ENCODE measurements at places on chromosomes 7 and 10. TPM values are rescaled to one million over a fixed set of nuclear protein-coding genes. Genes with fewer than 3 reads are reported as not detected.

Gene TBX20
- total RNA-seq: not detected

Gene SEMA3A
- total RNA-seq: 8.1 TPM

GRCh38 chr10:20885678-20886077 lies 11.4 kb downstream of the NEBL start:
- DNase-seq: no peak

DNA sequence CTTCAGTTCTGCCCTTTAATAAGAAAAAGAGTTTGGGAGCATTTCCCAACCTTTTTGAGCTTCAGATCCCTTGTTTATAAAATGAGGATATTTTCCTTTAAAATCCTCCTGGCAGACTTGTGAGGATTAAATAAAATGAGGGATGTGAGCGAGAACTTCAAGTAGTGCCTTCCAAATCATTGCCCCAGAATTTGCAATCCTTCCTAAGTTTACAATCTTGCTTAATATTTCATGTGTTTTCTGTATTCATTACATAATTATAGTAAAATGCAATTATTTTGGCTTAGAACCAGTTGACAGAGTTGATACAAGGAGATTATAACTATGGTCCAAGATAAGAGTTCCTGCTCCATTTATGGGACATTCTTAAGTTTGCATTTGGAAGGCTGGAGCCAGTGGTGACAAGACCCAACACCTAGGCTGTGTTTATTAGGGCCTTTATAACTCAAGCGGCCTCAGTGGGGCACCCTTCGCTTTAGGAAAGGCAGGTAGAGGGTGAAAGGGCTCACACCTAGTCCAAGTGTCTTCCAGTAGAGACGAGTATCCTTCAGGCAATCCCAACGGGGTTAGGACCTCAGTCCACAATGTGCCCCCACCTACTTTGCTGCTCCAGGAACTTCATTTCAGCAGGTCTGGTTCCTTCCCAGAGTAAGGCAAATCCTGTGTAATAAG lies 317.5 kb downstream of the WDR11 start:
- no peak for DNase-seq

DNA sequence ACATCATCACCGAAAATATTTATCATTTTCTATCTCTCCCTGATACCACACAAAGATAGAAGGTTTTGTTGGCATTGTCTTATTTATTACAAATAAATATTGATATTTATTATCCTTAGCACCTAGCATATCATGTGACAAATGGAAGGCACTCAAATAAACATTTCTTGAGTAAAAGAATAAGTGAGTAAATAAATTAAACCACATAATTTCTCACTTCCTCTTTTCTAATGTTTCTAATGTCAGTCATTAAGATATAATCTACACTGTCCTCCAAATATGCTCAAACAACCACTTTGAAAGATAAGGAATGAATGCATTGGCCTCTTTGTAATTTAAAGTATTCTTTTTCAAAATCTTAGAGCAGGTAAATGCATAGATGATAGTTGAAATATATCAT lies 1027.8 kb upstream of the LRRTM3 start:
- DNase-seq: no peak

- DNase-seq: no peak
Measured at GRCh38 chr10:78706726-78707540, 361.8 kb upstream of the ZMIZ1 start.

- no peak for DNase-seq
Measured at GRCh38 chr7:14835384-14835783, 67.2 kb downstream of the DGKB start.

DNA sequence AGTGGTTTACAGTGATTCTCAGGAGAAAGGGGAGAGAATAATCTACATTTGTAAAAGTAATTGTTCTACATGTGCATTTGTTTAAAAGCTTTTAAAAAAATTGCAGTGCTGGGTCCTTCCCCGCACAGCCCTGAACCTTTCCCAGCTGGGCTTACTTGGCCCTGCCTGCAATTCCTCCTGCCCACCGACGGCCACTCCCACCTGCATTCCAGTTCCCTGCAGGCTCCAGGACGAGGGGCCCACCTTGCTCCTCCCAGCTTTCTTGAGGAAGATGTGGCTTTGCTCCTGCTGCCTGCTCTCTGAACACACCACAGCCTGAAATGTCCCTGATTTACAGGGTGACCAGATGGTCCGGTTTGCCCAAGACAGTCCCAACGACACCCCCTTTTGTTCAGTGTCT lies 222.7 kb downstream of the PRPF18 start:
- DNase-seq: no peak

- no peak for DNase-seq
Measured at GRCh38 chr7:64515330-64515729, 47.5 kb downstream of the ZNF680 start.

DNA sequence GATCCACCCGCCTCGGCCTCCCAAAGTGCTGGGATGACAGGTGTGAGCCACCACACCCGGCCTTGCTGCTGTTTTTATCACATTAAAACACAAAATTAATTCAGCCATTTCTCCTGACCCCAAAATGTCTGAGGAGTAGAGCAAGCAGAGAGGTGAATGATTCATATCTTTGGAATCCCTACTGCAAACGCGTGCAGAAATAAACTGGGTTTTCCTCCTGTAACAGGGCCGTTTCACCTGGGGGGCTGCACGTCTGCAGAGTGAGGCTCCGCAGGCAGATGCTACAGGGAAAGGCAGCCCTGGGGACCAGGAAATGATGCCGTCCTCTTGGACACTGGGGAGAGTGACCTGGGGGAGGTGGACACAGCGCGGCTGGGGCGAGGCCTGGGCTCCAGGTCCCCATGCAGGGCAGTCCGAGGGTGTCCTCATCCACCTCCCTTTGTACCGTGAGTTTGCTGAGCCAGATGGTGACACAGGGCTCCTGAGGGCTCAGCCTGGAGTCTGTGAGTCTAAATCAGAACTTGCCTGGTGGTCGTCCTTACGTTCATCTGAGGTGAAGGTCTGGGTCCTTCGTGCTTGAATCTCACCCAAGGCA lies 41.9 kb downstream of the PDGFA start:
- no peak for DNase-seq

DNA sequence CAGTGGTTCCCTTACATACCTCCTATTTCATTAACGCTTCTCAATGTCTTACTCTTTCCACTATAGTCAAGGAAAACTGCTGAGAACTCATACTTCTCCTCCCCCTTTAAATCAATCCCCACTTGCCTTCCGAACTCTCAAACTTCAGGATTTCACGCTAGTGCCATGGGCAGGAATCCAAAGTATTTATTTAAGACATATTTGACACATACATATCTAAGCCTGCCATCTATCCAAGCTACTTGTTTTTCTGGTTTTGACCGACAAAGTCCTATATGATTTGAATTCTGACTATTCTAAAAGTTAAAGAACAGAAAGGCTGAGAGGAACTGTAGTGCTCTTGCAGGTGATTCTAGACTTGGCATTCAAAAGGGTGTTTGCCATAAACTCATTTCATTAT lies 51.8 kb downstream of the CCDC6 start:
- no peak for DNase-seq

DNA sequence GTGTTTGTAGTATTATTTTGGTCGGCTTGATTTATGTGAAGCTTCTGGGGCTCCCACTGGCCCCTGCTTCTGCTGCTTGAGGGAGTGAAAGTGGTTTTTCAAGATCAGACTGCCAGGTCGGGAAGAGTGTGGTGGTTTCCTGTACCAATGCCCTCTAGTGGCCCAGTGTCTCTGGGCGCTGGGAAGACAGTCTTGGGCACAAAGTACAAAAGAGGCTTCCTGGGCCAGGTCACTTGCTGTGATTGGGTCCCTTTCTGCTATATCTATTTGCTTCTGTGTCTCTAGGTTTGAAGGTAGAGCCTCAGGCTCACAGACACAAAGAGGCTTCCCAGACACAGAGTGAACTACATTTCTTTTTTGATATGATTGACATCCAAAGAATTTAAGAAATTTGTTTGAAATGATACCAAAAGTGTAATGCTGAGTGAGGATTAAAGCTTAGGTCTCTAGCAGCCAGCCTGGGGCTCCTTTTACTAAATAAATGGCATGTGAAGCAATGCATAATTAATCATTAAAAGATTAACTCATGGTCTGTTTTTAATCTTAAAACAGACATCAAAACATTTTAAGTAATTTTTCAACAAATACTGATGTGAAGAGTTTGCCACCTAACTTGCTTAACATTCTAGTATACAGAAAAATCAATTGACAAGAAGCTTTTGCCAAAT lies 36.3 kb downstream of the ABCB1 start:
- peak; percentile 46 for DNase-seq

DNA sequence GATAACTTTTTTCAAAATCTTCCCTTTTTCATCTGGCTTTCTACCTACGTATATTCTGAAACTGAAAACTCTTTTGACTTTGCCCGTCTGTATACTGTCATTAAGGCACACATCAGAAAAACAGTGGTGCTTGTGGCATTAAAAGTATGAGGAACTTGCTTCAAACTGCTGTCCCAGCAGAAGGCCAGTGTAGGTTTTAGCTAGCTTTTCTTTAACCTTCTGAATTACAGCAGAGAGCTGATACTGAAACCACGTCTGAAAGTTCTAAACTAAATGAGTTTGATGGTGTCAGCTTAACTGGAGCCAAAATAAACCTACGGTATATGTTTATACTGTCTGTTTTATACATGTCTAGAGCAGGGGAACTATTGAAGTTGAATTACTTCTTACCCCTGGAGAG lies 283.4 kb downstream of the TFEC start:
- no peak for DNase-seq

All from ureter (tissue), 1 donor.